ENCODE measurements at places on chromosomes 16 and 17.

DNA sequence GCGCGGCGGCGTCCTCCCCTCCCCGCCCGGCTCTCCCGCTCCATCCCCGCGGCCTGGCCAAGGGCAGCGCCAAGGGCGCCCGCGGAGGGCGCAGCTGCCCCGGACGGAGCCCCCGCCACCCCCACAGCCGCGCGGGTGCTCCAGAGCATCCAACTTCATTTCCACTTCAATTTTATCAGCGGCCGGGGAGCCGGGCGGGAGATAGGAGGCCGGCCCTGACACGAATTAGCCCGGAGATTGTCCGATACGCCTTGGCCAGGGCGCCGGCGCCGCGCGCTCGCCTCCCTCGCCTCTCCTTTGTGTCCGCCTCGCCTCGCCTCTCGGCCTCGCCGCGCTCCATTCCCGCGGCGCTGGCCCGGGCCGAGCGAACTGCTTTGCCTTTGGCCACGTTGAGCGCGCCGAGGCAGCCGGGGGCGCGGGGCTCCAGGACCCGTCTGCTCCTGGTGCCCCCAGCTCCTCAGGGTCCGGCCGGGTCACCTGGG is 129.1 kb upstream of the LHX1 start:
- peak; percentile 2 for DNase-seq
- H3K4me3 ChIP-seq: no peak overlapping the region
- H3K36me3 ChIP-seq: no peaks in the 10 kb centered on the region
- no peak overlapping the region for H3K27ac ChIP-seq
- peaks cover 16% of the 10 kb centered on the region for H3K4me1 ChIP-seq

GRCh38 chr17:50972577-50972976 is 106.4 kb upstream of the TOB1 start:
- H3K27me3 ChIP-seq: no peaks in the 10 kb centered on the region
- peaks cover 88% of the 10 kb centered on the region for H3K36me3 ChIP-seq
- no peak overlapping the region for H3K4me3 ChIP-seq
- peaks cover 10% of the 10 kb centered on the region for H3K4me1 ChIP-seq
- H3K27ac ChIP-seq: peak overlapping the region; percentile 32

DNA sequence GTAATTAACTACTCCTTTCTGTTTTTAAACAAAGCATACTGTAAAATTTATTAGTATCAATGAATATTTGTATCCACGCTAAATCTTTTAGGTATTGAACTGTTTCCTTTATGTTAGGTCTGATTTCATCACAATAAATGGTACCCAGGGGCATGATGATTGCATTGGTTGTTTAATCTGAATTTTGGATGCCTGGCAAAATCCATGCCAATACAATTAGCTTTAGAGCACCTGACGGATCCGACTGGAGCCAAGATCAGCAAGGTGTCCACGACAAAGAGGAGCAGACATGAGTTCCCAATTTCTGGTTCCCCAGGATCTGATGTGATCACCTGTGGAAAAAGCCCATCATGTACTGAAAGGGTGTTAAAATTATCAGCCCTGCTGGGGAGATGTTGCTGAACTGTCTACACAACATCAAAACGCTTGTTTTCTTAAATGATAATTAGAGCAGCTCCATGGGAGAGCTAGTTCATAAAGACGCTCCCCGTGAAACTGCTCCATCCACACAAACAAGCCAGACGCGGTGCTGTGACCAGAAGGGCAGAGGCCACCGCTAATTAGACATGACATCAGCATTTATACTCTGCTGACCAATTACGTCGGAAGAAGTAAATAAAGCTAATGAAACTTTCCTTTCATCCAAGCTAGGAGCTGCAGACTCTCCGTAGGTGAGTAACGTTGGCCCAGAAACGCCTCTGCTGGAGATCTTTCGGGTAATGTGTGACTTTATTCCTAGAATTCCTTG is 151.7 kb downstream of the CPPED1 start:
- no peaks in the 10 kb centered on the region for H3K27me3 ChIP-seq
- no peak overlapping the region for H3K27ac ChIP-seq
- H3K4me3 ChIP-seq: no peak overlapping the region
- DNase-seq: no peak
- H3K36me3 ChIP-seq: no peaks in the 10 kb centered on the region

GRCh38 chr16:77288222-77288621 is 89.0 kb downstream of the SYCE1L start:
- no peaks in the 10 kb centered on the region for H3K36me3 ChIP-seq
- H3K4me3 ChIP-seq: no peak overlapping the region
- no peaks in the 10 kb centered on the region for H3K27me3 ChIP-seq
- H3K27ac ChIP-seq: no peak overlapping the region
- DNase-seq: peak; percentile 93
- H3K4me1 ChIP-seq: peaks cover 3% of the 10 kb centered on the region

- H3K27me3 ChIP-seq: no peaks in the 10 kb centered on the region
- peaks cover 82% of the 10 kb centered on the region for H3K36me3 ChIP-seq
- H3K4me1 ChIP-seq: no peaks in the 10 kb centered on the region
- no peak for DNase-seq
Measured at GRCh38 chr16:30965436-30965835, 7.9 kb downstream of the SETD1A start.

DNA sequence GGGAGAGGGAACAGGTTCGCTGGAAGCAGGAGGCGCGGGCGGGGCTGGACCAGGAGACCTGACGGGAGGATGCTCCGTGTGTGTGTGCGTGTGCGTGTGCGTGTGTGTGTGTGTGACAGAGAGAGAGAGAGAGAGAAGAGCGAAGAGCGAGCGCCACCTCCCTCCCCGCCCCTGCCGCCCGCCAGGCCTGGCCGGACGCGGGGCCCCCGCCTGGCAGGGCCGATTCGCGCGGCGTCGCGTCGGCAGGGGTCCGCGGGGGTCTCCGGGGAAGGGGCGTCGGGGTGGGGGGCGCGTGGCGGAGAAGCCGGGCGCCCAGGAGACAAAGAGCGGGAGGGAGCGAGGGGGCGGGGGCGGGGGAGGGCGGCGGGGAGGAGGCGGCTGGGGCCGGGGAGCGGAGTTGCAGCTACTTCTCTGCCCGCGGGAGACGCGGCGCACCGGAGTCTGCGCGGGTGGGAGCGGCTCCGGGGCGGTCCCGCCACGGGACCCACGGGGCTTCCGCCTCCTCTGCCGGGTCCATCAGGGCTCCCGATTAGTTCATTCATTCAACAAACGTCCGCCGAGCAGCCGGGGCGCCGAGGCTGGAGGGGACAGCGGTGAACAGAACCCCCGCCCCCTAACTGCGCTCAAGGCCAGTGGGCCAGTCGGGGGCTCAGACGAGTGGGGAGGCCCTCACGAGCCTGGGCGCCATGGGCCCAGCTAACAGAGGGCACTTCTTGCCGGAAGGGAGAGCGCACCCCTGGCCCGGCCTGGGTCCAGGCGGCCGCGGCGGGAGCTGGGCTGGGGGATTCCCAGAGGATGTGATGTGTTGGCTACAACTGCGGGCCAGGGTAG is at the start of gene SAMD14:
Gene SAMD14, minus strand, starts transcription at position 433 of the 831 bp plus-strand sequence. CDS start 5,201 bp downstream, outside the sequence.
- peak within 1 kb of the TSS; percentile 79 for H3K4me3 ChIP-seq
- peaks cover 46% of the 10 kb centered on the region for H3K4me1 ChIP-seq
- DNase-seq: peak; percentile 85
- peaks cover 34% of the 10 kb centered on the region for H3K36me3 ChIP-seq

DNA sequence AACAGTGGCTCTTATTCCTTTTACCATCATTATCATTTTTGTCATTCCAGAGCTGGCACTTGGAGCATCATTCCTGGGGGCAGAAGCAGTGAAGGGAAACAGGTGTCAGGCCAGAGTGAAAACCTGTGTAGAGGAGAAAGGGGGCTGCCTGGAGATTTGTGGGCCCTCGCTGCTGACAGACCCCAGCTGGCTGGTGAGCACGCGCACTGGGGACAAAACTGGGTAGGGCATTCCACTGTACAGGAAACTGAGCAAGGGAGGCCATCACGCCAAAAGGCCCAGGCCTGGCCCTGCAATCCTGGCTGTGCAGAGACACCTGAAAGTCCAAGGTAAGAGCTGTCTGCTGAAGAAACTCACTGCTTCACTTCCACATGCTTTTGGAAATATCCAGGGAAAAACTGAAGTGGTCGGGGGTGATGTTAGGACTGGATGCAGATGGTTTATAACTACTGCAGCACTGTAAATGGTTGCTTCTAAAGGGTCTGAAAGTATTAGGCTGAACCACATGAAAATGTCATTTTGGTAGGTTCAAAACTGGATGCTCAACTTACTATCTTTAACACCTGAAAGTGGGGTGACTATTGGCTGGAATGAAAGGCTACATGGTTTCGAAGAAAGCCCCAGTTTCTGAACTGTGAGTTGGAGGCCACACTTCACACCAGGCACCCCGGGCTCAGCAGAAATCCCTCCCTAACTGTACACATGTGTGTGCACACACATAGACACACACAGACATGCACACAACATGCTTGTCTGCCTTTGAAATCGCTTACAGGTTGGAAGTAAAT is 225.0 kb downstream of the C16orf78 start:
- no peaks in the 10 kb centered on the region for H3K36me3 ChIP-seq
- H3K4me3 ChIP-seq: no peak overlapping the region
- H3K4me1 ChIP-seq: peaks cover 27% of the 10 kb centered on the region
- peaks cover 10% of the 10 kb centered on the region for H3K27me3 ChIP-seq
- DNase-seq: no peak

DNA sequence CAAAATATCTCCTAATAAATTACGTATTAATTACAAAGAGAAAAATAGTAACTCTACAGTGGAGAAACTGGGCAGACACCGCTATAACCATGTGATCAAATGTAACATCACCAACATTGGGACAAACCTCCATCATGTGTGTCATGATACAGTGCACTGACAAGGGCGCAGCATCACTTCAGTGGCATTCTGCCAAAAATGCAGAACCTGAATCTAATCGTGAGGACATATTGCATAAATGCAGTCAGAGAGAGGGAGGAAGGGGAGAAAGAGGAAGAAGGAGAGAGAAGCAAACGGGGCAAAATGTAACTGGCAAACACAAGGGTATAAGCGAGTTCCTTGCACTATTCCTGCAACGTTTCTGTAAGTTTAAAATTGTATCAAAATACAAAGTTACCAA is 74.2 kb upstream of the MARCHF10 start:
- no peaks in the 10 kb centered on the region for H3K4me1 ChIP-seq
- H3K27ac ChIP-seq: no peak overlapping the region
- DNase-seq: no peak
- H3K27me3 ChIP-seq: no peaks in the 10 kb centered on the region
- H3K4me3 ChIP-seq: no peak overlapping the region
- H3K36me3 ChIP-seq: no peaks in the 10 kb centered on the region

- peaks cover 80% of the 10 kb centered on the region for H3K27me3 ChIP-seq
- no peak overlapping the region for H3K4me3 ChIP-seq
- peak overlapping the region; percentile 92 for H3K27ac ChIP-seq
- peaks cover 20% of the 10 kb centered on the region for H3K4me1 ChIP-seq
Measured at GRCh38 chr17:37791447-37792399, 46.9 kb upstream of the HNF1B start.

DNA sequence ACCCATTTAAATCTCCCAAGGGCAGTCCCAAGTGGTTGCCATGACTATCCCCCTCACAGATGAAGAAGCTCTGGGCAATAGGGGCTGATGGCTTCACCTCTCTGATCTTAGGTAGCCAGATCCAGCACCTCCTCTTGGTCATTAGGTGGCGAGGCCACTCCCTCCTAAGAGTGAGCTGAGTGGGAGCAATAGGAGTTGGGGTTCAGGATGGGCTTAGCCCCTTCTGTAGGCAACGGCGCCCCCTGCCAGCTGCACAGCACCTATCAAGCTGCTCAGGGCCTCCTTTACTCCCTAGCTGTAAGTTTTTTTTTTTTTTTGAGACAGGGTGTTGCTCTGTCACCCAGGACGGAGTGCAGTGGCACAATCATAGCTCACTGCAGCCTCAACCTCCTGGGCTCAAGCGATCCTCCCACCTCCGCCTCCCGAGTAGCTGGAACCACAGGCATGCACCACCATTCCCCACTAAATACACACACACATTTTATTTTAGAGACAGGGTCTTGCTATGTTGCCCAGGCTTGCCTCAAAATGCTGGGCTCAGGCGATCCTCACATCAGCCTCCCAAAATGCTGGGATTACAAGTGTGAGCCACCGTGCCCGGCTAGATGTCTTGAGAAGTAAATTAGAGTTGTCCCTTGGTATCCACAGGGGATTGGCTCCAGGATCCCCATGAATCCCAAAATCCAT is 3.5 kb upstream of the RRAD start:
- peaks cover 9% of the 10 kb centered on the region for H3K27me3 ChIP-seq
- peak; percentile 55 for DNase-seq
- peaks cover 15% of the 10 kb centered on the region for H3K36me3 ChIP-seq
- no peak overlapping the region for H3K4me3 ChIP-seq
- no peak overlapping the region for H3K27ac ChIP-seq

DNA sequence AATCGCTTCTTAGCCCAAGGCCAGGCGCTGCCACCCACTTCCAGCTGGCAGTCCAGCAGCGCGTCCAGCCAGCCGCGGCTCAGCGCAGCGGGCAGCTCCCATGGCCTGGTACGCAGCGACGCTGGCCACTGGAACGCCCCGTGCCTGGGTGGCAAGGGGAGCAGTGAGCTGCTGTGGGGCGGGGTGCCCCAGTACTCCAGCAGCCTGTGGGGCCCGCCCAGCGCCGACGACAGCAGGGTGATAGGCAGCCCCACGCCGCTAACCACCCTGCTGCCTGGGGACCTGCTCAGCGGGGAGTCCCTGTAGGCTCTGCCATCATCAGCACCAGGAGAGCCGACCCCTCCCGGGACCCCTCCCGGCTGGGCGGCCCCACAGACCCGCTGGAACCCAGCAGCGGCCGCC is 24.0 kb downstream of the TMC6 start:
- peaks cover 12% of the 10 kb centered on the region for H3K4me1 ChIP-seq

DNA sequence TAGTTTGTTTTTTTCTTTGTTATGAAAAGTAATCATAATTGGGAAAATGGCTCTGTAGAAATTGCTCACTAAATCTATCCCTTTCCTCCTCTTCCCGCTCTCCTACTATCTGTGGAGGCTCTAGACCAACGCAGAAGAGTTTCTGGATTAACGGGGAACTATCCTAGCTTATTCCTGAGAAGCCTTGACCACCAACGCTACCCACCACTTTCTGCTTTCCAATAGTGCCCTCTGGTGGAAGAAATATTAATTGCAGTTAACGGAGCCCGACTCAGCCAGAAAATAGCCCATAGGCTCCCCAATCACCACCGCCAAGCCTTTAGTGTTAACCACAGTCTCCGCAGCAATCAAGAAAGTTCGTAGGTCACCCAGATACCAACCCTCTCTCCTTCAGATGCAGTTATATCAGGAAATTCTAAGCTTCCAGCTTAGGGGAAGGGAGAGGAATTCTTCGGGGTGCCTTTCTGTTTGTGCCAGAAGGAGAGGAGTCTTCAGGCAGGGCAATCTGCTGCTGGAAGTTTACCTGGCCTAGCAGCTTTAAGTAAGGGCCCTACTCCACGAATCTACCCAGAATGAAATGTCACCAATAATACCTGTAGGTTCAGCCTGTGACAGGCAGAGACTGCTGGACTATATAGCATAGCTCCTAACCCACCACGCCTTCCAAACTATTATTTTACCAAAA is 23.0 kb upstream of the NSRP1 start:
- peak; percentile 70 for DNase-seq
- H3K4me1 ChIP-seq: peaks cover 2% of the 10 kb centered on the region
- no peak overlapping the region for H3K27ac ChIP-seq

GRCh38 chr16:1610899-1611632 is 806 bp downstream of the IFT140 start:
- H3K27ac ChIP-seq: peak overlapping the region; percentile 63
- DNase-seq: peak; percentile 28
- H3K4me1 ChIP-seq: peaks cover 15% of the 10 kb centered on the region
- H3K4me3 ChIP-seq: peak overlapping the region; percentile 87
- H3K27me3 ChIP-seq: no peaks in the 10 kb centered on the region
- H3K36me3 ChIP-seq: peaks cover 21% of the 10 kb centered on the region
